ENCODE measurements at places on chromosomes 7 and 10.
A peak's percentile ranks its signal among the peaks of the same experiment; 100 is the strongest.

- DNase-seq, result no peak
Measured at GRCh38 chr10:14306190-14306589, 24.5 kb downstream of the FRMD4A start.

- no peak for DNase-seq
Measured at GRCh38 chr10:13690281-13690825, 103.6 kb downstream of the PRPF18 start.

- no peak for DNase-seq
Measured at GRCh38 chr10:104334965-104335650, 3.2 kb downstream of the ITPRIP start.

DNA sequence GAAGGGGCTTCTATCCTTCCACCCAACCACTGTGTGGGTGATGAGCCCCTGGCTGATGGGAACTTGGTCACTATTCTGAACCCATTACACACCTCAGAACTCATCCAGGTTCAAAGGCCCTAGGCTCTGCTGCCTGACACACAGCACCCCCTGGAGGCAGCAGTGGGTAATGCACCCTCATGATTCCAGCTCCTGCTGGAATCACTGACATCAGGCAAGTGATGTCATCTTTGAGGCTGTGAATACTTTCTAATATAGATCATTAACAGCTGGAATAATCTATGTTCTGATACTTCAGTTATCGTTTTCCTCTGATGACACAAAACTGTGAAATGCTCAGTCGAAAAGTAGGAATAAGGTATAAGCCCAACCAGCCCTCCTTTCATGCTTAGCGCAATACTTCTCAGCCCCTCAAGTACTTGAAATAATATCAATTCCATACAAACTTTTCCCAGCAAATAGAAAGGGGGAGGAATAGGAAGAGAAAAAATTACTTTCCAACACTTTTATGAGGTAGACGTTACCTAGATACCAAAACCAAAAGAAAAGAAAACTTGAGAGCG lies 7.5 kb upstream of the RBP3 start:
- peak; percentile 78 for DNase-seq

- DNase-seq, result no peak
Measured at GRCh38 chr10:119620241-119621077, 23.7 kb upstream of the TIAL1 start.

DNA sequence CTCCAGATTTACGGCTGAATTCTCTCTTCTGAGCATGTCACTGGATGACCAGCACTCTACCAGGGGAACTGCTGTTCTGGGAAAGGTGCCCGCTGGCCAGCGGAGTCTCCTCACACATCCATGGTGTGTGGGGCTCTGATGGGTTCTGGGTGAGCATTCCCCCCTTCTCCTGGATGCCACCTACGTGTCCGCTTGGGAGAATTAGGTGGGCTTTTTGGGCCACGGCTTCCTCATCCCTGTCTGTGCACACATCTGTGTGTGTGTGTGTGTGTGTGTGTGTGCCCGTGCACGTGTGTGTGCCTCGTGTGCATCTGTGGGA lies 163.0 kb downstream of the DNAJB6 start:
- DNase-seq, result no peak

- DNase-seq, result no peak
Measured at GRCh38 chr7:156179872-156180390, 367.7 kb upstream of the SHH start.

GRCh38 chr10:97039538-97040247 lies 146.1 kb downstream of the SLIT1 start:
- no peak for DNase-seq

- peak; percentile 15 for DNase-seq
Measured at GRCh38 chr7:136405931-136406777, 429.0 kb upstream of the MTPN start.

GRCh38 chr10:43137717-43138020 lies 576 bp upstream of the CSGALNACT2 start:
- peak; percentile 53 for DNase-seq

DNA sequence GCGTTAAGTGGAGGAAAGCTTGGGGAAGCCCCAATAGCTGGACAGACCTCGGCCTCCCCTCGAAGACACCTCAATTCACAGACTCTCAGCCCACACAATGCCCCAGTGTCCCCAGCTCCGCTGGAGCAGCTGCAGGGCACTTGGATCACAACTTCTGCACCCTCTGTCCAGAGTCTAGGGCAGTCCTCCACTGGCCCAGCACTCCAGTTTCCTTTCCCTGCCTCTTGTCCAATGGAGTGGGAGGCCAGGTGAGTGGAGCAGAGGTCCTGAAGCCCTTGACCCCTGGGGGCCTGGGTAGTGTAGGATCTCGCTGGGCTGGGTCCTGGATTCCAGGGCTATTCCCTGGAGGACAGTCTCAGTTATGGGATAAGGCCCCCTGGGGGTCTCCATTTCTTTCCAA lies 11.9 kb downstream of the SFRP5 start:
- no peak for DNase-seq

DNA sequence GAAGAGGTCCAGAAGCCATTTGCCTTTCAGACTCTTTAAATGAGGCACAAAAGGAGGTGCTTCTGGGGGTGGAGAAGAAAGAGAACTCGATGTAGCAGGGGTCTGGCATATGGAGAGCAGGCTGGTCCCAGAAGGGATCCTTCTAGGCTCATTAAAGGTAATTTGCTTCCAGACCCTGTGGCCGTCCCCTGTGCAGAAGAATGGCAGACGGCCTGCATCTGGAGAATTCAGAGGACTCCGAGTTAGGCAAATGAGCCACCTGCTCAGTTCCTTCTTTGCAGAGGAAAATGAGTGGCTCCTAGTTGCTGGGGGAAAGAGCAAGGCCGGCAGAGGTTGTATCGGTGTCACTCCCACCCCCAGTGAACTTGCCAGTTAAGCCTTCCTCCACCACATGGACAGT lies 73.8 kb upstream of the FAM180A start:
- no peak for DNase-seq

All from HTR-8/SVneo (cell line).